Activated naive CD4-positive, alpha-beta T cell treated with anti-CD3 and anti-CD28 coated beads, Interleukin-2, amount 50 U/mL, for 72 hours (primary cell): ENCODE measurements at places on chromosomes 5 and 9.

DNA sequence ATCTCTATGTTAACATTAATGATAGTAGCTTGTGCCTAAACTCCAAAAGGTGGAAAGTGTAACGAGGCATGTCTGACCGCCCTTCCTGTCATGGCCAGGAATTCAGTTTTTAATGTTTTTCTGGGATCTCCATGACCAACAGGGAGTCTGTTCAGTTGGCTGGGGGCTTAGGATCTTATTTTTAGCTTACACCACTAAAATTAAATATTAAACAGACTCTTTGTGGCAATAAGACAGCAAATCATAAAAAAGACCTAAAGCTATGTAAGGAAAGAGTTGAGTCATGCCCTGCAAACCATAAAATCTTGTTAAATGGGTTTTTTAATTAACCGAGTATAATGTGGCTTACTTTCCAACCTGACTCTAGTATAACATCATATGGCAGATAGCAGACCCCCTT, 247.8 kb downstream of the DIRAS2 start:
- DNase-seq: no peak

DNA sequence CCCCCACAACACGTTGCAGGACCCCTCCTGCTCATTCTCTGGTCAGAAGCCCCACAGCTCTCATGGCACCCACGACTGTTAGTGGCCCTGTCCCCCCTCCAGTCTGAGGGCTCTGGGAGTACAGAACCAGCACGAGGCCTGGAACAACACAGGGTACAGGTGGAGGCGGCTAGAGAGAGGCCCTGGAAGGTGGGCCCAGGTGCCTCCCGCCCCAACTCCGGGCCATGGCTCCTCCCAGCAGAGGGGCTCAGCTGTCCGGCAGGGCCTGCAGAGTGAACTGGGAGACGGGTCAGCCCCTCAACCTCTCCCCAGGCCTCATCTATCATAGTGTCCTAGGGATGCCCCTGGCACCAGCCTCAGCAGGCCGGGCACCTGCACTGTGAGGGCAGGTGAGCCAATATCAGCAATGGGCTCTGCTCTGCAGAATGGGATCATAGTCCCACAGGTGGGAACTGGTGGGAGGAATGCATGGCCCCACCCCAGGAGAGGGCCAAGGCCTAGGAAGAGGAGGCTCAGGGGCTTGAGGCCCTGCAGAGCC, 58.6 kb downstream of the BARX1 start:
- no peak for DNase-seq

- no peak for DNase-seq
Measured at GRCh38 chr9:108434502-108434901, 421.3 kb downstream of the ACTL7B start.

DNA sequence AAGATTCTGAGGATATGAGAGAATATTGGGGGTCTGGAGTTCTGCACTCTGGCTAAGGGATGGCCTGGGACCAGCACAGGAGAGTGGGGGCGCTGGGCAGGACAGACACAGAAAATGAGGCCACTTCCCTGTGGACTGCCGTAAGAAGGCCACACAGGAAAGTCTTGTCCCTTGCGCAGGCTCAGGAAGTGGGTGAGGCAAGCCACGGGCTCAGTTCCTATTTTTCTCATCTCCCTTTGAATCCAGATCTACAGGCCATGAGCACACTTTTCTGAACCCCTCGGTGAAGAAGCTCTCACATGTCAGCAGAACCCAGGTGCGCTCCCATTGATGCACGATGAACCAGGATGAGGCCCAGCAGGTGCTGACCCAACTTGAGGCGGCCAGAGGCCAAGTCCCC, 207.4 kb downstream of the AGTPBP1 start:
- no peak for DNase-seq

DNA sequence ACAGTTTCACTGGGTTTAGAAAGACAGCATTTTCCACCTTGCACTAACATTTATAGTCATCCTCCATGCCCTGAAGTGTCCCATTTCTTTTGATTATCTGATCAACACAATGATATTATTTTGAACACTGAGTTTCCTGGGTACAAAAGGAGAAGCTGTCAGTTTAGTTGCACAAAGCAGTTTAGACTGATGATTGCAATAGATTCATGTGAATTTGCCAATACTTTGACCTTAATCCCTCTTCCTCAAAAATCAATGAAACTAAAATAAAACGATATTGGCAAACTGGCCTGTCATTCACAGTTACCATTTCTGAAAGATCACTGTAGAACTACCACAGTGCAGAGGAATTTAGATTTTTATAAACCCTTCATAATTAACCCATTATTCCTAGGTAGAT, 34.2 kb upstream of the RASGRF2 start:
- no peak for DNase-seq
